ENCODE measurements at places on chromosomes 12 and 14.

GRCh38 chr12:52916216-52916615 lies 11.3 kb upstream of the KRT8 start:
- DNase-seq, result no peak

DNA sequence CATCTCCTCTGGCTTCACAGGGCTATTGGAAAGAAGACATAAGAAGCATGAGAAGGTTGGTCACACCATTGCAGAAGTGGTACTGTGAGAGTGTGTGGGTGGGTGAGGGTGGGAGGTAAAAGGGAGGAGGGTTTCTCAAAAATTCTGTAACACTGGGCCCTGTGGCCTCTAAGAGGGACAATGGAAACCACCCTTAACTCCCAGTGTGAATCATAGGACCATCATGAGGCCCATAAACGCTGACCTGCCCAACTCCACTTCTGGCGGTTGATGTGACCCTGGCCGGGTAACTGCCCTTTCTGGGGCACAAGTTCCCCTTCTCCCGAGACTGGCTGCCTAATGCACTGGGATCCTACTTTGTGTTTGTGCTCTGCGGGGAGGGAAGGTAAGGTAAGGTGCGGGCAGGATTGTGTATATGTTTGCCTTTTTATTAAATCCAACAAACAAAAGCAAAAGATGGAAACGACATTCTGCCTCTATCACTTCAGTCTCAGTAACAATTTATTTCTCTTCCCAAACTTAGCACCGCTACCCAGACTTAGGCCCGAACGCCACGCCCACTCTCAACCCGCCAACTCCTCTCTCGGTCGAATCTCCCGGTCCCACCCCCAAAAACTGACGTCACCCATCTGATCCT lies 551 bp downstream of the METTL1 start:
- DNase-seq, result peak; percentile 82

DNA sequence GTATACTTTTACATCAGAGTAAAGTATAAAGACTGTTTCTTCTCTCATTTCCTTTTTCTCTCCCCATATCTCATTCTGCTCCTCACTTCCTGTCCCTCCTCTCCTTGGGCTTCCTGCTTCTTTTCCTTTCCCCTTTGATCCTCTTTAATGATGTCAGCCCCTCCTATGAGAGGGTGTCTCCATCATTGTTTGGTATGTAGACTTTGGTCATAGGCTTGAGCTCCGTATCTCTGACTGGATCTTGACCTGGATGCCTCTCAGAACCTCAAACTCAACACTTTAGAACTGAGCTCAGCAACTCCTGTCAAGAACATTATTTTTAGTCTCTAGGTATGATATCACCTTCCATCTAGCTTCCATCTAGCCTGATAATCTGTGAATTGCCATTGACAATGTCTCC lies 50.3 kb downstream of the AKAP6 start:
- DNase-seq, result no peak

DNA sequence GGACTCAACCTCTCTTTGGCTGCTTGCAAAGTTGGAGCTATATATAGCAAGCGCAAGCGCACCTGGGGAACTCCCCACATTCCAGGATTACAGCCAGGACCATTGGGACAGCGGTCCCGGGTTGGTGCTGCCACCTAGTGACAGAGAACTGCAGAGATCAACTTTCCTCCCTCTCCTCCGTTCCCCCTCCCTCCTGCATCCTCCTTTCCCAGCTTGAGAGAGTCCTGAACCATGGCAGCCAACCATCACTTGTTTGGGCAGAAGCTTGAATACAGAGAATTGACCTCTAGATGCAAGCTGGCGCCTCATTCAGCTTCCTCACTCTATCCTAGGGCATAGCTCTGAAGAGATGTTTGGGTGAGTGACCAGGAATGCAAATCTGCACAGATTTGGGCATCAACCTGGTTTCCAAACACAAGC lies 17.4 kb upstream of the FLVCR2 start:
- peak; percentile 33 for DNase-seq

DNA sequence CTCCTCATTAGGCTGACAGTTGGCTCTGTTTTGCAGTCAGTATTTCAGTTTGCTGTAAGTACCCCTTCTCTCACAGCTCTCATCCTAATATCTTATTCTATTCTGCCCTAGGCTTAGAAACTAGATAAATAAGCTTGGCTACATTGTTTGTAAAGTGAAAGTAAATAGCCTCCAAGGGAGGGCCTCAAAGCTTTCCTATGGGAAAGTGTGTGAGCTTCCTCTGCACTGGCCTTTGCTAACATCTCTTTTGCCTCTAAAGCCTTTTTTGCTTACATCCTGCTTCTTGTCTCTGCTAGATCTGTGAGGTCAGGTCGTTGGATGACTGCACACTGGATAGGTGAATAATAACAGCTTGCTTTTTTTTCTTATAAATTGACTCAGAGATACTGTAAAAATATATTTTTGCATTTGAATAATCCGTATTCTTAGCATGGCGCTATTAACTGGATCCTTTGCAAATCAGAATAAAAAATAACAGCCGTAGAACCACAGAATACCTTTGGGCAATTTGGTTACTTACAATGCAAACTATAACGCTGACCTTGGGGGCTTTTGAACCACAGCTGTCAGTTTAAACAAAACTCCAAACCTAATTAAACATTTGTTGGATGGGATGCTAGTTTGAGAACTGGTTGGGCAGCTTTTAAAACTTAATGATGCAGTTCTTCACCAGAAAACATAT lies 55.1 kb downstream of the TTC6 start:
- no peak for DNase-seq

GRCh38 chr12:65204886-65205525 lies 35.6 kb downstream of the LEMD3 start:
- no peak for DNase-seq

GRCh38 chr14:74863274-74863673 lies 12.7 kb downstream of the PROX2 start:
- DNase-seq, result no peak

DNA sequence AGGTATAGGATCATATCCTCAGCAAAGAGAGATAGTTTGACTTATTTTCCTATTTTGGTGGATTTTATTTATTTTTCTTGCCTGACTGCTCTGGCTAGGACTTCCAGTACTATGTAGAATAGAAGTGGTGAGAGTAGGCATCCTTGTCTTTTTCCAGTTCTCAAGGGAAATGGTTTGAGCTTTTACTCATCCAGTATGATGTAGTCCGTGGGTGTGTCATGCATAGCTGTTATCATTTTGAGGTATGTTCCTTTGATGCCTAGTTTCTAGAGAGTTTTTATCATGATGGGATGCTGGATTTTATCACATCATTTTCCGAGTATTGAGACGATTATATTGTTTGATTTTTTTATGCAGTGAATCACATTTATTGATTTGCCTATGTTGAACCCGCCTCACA lies 97.2 kb downstream of the MGAT4C start:
- DNase-seq, result no peak

DNA sequence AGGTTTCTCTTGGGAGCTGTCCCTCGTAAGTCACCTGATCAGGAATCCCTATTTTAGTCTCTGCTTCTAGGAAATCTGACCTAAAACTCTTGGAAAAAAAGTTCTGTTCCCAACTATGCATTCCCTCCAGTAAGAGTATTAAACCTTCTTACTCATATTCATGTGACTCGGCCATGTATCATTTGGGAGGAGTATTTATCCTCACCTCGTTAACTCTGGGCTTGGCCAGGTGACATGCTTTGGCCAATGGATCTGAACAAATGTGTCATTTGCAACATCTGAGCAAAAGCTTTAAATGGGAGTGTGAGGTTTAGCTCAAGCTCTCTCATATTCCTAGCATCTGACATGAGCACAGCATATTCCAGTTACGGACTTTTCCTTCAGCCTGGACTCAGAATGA lies 226.8 kb downstream of the NUAK1 start:
- no peak for DNase-seq

GRCh38 chr12:69666798-69667197 lies 32.3 kb downstream of the BEST3 start:
- DNase-seq, result no peak

DNA sequence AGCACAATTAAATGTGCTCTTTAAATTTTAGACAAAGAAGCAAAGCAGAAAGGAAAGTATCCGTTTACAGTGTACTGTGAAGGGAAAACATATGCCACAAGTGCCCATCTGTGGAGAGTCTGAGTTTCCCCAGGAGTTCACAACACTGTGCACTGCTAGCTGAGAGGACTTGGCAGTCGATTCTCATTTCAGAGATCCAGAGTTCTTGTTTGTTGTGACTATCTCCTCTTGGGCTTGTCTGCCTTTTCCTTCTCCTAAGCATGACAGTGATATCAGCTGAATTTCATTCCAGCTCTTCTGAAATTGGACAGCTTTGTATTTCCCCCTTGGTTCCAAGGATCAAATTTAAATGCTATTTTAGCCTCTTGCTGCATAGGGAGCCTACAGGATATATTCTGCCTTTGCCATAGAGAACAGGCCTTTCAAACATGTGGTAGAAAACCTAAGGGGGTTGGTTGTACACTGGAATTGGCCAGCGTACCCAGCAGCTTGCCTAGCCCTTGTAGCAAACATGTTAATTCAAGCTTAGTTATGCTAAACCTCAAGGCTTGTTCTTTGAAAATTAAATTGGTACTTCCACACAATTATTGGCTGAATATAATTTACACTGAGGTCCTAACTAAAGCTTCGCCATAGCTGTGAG lies 259.2 kb upstream of the NOVA1 start:
- DNase-seq, result no peak

- DNase-seq, result no peak
Observed at GRCh38 chr12:78249578-78249977, 418.9 kb downstream of the NAV3 start.

GRCh38 chr12:95413576-95413975 lies 60.4 kb upstream of the METAP2 start:
- no peak for DNase-seq

- DNase-seq, result no peak
Observed at GRCh38 chr14:35146711-35147149, 24.4 kb downstream of the PRORP start.

- peak; percentile 88 for DNase-seq
Observed at GRCh38 chr14:23237772-23238594, at the start of gene RNF212B. Gene RNF212B, plus strand, starts transcription at chr14:23237936. Its CDS starts 2,410 bp downstream, at chr14:23240346.

Measured in activated T-cell treated with anti-CD3 and anti-CD28 coated beads for 48 hours (primary cell).